ENCODE measurements at places on chromosomes 6 and 20.

- no peak for DNase-seq
These were observed 158.3 kb downstream of the ZFP64 start for GRCh38 chr20:52033313-52033712.

DNA sequence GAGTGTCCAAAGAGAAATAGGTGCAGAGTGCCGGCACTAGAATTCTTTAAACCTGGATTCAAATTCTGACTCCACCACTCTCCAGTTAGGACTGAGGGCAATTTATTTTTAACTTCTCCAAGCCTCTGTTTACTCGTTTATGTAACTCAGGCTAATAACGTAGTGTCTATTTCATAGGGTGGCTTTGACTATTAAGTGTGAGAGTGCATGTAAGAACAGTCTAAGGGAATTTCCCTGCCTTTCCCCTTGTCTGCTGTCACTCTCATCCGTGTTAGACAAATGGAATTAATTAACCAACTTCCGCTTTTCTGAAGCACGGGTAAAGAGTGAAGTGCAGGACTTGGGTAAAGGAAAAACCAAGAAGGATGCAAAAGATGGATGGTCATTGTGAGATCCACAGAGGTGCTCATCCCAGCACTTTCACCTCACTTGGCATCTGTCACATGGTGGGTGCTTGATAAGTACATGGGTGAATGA lies 4.1 kb upstream of the ZKSCAN8 start:
- DNase-seq: no peak

- DNase-seq: no peak
These were observed 7.9 kb downstream of the EPB41L1 start for GRCh38 chr20:36162272-36162966.

DNA sequence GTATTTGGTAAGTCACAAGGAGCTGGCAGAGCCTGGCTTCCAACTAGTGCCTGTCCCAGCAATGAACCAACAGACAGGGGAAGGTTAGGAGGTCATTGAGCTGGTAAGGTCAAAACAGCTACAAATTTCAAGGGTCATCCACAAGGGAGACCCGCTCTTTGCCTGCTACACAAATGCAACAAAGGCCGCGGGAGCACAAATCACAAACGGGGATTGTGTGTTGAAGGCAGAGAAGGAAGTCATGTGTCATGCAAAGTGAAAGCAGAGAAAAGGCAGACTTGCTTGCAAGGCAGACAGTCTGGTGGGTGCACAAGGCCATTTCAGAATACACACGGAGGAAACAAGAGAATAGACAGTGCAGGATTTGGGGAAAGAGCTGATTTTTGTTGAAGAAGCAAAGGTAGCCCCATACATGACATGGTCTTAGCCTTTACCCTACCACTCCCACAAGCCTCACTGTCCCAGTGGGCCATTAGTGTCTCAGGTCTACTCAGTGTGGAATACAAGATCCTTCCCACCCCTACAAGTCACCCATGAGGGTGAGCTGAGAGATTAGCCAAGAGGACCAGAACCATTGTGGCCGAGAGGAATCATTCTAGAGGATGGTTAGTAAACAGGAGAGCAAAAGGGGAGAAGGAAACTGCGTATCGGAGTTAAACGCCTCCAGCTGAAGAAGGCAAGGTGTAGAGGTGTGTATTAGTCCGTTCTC lies 18.1 kb upstream of the SAMHD1 start:
- no peak for DNase-seq

GRCh38 chr6:111938710-111939109 lies 65.5 kb upstream of the FYN start:
- no peak for DNase-seq

GRCh38 chr20:24704899-24705298 lies 235.5 kb downstream of the SYNDIG1 start:
- no peak for DNase-seq

DNA sequence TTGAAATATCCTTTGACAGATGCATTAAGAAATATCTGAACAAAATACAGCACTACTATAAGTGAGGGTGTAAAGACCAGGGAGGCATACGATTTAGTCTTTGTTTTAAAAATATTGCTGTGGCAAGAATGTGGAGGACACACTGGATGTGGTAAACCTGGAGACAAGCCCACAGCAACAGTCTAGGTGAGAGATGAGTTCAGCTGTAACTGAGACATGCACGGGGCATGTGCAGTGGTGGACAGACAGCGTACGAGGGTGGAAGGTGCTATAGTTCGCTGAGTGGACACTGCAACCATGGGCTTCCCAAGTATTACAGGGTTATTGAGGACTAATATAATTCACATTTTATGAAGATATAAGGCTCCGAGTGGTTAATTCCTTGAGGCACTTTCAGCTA lies 1.8 kb downstream of the NANP start:
- DNase-seq: no peak

- DNase-seq: no peak
These were observed 71.3 kb downstream of the TULP4 start for GRCh38 chr6:158383542-158383941.

DNA sequence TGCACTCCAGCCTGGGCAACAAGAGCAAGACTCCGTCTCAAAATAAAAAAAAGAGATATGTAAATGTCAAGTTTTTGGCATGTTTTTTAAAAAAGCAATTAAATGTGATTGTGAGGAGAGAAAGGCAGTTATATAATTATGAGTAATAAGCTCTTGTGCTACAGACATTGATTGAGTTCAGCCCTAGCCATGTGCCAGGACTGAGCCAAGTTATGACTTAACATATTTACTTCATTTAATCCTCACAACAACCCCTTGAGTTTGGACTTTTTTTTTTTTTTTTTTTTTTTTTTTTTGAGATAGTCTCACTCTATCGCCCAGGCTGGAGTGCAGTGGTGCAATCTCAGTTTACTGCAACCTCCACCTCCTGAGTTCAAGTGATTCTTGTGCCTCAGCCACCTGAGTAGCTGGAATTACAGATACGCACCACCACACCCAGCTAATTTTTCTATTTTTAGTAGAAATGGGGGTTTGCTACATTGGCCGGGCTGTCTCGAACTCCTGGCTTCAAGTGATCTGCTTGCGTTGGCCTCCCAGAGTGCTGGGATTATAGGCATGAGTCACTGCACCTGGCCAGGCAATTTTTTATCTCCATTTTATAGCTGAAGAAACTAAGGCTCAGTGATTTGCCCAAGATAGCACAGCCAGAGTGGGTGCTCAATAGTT lies 15.0 kb upstream of the CSE1L start:
- no peak for DNase-seq

GRCh38 chr6:31079656-31080261 lies 32.6 kb downstream of the C6orf15 start:
- DNase-seq: peak; percentile 66

DNA sequence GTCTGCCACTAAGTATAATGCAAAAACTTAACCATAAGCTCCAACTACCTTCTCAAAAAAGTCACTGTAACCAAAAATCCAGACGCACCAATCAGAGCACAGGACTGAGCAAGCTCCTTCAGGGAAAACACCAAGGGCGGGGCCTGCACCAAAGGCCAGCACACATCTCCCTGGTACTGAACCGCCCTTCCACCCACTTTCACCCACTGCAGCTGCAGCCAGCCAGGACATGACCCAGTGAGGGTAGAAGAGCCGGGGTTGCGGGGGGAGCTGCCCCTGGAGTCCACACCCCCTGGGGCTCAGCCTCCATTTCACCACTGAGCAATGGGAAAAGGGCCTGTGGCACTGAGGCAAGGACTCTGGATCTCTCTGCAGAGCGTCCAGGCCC lies 54.3 kb downstream of the TAF4 start:
- DNase-seq: no peak

- DNase-seq: no peak
These were observed 129.9 kb downstream of the EYA2 start for GRCh38 chr20:47024461-47024937.

DNA sequence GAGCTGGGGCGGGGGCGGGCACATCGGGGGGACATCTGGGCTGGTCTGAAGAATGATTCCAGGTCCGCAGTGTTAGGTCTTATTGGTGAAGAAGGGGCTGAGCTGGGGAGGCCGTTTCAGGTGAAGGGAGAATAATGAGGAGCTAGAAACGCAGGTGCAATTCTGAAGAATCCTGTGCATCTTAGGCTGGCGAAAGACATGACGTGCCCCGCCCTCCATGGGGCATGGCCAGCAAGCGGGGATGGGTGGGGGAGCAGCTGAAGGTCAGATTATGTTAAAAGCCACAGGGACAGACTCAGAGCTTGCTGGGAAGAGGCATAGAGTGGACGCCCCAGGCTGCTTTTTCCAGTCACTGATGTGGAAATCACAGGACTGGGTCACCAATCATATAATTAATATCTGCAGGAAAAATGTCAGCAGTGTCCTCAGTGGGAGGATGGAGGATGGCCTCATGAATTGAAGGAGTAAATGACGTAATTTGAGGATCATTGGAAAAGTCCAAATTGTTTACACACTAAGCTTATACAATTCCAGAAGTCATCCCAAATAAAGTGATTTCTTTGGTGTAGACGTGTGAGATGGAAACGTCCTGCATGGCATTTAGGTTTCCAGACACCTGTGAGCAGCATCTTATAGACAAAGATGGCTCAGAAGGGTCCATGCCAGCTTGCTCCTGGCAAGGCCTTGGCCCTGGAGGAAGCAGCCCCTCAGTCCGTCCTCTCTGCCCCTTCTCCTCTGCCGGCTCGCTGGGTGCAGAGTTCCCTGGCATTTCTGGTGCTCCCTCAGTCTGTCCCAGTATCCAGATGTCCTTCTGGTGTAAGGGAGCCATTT lies 109.6 kb upstream of the FRMD1 start:
- no peak for DNase-seq

DNA sequence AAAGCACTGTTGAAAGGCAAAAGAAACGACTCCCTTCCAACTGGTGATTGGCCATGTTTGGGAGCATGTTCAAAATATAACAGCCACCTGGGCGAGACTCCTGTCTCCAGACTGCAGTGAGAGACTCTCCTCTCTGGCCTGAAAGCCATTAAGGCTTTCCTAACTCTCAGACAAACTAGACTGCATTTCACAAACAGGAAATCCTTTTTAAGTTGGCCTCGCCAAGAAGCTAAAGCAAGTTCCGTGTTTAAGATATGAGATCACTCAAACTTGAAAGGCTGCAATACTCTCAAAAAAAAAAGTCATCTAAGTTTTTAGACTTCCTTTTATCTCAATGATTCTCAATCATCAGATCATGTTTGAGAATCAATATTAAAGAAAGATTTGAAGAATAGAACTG lies 117.0 kb downstream of the TFAP2A start:
- no peak for DNase-seq

DNA sequence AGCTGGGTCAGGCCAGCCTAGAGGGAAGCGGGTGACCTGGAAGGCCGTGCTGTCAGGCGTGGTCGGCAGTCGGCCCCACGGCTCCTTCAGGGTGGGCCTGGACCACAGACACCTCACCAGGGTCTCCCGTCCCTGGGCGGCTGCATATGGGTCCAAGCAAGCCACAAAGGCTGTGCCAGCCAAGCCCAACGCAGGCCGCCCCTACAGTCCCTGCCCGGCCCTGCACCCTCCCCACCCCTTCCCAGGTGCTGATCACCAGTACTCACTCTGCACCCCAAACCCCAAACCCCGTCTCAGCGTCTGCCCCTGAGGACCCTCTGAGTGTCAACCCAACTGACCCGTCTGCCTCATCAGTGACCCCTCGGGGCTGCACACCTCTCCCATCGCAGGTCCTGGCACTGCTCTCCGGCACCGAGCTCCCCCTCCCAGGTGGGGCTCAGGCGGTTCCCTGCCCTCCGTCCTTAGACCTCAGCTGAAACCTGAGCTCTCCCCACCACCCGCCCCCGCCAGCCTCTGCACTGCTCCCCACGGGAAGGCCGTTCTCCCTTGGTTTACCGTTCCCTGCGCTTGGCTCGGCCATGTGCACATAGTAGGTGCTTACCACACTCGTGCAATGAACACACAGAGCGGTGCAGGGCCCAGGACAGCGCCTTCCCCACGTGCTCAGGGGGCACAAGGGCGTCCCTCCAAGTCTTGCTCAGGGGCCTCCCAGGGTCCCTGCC lies 1.5 kb upstream of the PPDPF start:
- no peak for DNase-seq

DNA sequence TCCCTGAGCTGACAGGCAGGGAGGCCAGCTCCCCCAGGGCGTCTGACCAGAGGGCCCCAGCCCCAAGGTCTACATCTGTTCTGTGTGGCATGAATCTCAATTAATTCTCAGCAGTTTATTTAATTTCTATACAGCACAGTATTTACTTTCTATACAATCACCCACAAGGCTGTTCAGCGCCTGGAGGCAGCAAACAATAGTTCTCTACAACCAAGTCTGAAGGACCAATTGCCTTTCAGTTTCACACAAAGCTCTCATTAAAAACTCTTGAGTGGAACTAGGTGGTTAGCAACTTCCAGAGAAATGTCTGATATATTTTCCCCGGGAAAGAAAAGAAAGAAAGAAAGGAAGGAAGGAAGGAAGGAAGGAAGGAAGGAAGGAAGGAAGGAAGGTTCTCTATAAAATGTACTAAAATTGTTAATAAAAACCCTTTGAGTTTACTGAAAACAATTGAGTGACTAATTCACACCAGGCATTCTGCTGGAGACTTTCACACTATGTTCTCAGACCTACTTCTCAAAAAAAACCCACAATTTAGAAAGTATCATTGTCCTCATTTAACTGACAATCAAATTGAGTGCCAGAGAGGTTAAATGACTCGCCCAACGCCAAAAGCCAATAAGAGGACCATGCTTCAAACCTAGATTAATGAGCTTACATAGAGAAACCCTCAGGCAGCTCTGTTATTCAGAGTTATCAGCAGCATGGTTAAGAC lies 62.5 kb downstream of the METTL24 start:
- DNase-seq: no peak

DNA sequence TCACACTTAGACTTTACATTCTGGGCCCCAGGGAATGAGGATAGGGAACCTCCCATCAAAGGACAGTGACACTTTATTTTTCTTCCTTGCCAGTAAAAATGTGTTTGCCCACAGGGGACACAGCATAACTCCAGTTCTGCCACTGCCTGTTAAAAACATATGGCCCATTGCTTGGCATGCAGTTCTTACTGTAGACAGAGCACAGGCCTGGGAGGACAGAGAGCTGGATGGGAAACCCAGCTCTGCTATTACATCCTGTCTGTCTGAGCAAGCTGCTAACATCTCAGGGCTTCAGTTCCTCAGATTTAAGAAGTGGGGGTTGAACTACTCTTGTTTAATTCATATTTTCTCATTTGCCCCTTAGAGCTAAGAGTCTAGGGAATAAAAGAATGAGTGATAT lies 120.2 kb downstream of the AKAP7 start:
- no peak for DNase-seq

- no peak for DNase-seq
These were observed 61.4 kb upstream of the IL20RA start for GRCh38 chr6:137106183-137106582.
